ENCODE measurements at places on chromosomes 1 and 21. TPM values are rescaled to one million over a fixed set of nuclear protein-coding genes. Genes with fewer than 3 reads are reported as not detected.

HDAC1 gene
- total RNA-seq = 57.3 TPM

TDRD5 gene
- not detected for total RNA-seq

NECTIN4 gene
- total RNA-seq = not detected

NFASC gene
- 0.23 TPM for total RNA-seq

GRCh38 chr1:116737020-116737854, 17.0 kb upstream of the CD2 start:
- no peak overlapping the region for H3K4me3 ChIP-seq
- DNase-seq = peak; percentile 48
- H3K36me3 ChIP-seq = no peaks in the 10 kb centered on the region
- H3K4me1 ChIP-seq = no peaks in the 10 kb centered on the region

DNA sequence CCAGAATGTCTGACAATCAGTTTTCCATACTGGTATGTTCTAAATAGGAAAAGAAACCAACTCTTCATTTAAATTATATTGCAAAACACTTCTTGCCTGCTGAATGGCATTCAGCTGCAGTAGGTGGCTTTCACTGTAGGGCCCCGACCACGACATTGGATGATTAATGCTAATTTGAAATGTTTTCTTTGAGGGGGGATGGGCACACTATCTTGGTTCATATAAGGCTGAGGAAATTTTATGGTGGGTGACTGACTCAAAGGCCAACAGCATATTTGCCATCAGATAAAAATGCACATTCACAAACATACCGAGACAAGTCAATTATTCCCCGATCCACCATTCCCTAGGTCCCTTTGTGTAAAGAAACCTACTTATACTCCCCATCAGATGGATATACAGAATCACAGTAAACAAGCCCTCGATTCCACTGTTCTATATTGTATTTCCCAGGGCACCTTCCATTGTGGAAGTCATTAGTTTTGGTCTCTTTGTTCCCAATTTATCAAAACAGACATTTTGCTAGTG, 464.2 kb upstream of the DAB1 start:
- DNase-seq = no peak
- no peaks in the 10 kb centered on the region for H3K27me3 ChIP-seq
- H3K4me3 ChIP-seq = no peak overlapping the region

DNA sequence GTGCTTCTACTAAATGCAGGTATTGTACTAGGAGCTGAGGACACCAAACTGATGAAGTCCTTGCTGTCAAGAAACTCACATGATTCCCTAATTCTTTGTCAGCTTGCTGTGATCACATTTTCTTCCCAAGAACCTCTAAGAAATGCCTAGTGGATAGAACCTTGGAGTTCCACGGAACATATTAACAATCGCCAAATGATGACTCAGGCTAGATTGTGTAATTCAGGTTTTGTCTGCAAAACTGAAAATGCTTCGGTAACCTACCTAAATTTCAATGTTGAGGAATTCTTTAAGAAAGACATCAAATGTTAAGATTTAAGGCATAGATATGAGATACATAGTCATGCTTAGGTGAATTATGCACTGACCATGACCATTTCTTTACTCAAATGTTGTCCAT, 1.7 kb upstream of the GADD45A start:
- H3K4me3 ChIP-seq = no peak overlapping the region
- H3K36me3 ChIP-seq = peaks cover 5% of the 10 kb centered on the region
- H3K27me3 ChIP-seq = no peaks in the 10 kb centered on the region
- H3K27ac ChIP-seq = peak overlapping the region; percentile 88

- no peaks in the 10 kb centered on the region for H3K4me1 ChIP-seq
- H3K27ac ChIP-seq = no peak overlapping the region
- no peaks in the 10 kb centered on the region for H3K27me3 ChIP-seq
- no peak for DNase-seq
- no peak overlapping the region for H3K4me3 ChIP-seq
Observed at GRCh38 chr21:18235545-18235944, 9.1 kb upstream of the CHODL start.

- no peaks in the 10 kb centered on the region for H3K27me3 ChIP-seq
- no peak for DNase-seq
- no peaks in the 10 kb centered on the region for H3K36me3 ChIP-seq
- H3K27ac ChIP-seq = no peak overlapping the region
Observed at GRCh38 chr21:26077521-26077920, 93.0 kb downstream of the APP start.

- no peak overlapping the region for H3K27ac ChIP-seq
- H3K27me3 ChIP-seq = no peaks in the 10 kb centered on the region
- H3K4me1 ChIP-seq = no peaks in the 10 kb centered on the region
- H3K4me3 ChIP-seq = no peak overlapping the region
- DNase-seq = no peak
Observed at GRCh38 chr21:37742115-37742514, 174.1 kb downstream of the KCNJ6 start.

DNA sequence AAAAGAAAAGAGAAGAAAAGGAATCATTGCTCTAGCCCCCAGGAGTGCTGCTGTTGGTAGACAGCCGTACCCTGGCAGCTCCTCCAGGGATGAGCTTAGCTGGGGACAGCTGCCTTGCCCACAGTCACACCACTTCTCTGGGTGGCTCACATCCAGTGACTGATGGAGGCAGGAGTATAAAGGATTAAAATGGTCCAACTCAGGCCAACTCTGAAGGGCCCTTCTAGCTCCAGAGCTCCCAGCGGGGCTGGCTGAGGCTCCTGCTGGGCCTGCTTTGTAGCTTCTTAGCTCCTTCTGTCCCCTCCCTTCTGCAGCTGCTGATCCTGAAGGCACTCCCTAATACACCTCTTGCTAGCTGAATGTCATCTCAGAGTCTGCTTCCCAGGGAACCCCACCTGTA, 4.4 kb downstream of the CITED4 start:
- no peak overlapping the region for H3K27ac ChIP-seq
- no peaks in the 10 kb centered on the region for H3K36me3 ChIP-seq
- no peaks in the 10 kb centered on the region for H3K27me3 ChIP-seq
- no peak for DNase-seq
- peaks cover 11% of the 10 kb centered on the region for H3K4me1 ChIP-seq

- no peaks in the 10 kb centered on the region for H3K27me3 ChIP-seq
- H3K36me3 ChIP-seq = no peaks in the 10 kb centered on the region
- no peak overlapping the region for H3K4me3 ChIP-seq
Observed at GRCh38 chr1:39103328-39104157, 77.4 kb downstream of the NDUFS5 start.

DNA sequence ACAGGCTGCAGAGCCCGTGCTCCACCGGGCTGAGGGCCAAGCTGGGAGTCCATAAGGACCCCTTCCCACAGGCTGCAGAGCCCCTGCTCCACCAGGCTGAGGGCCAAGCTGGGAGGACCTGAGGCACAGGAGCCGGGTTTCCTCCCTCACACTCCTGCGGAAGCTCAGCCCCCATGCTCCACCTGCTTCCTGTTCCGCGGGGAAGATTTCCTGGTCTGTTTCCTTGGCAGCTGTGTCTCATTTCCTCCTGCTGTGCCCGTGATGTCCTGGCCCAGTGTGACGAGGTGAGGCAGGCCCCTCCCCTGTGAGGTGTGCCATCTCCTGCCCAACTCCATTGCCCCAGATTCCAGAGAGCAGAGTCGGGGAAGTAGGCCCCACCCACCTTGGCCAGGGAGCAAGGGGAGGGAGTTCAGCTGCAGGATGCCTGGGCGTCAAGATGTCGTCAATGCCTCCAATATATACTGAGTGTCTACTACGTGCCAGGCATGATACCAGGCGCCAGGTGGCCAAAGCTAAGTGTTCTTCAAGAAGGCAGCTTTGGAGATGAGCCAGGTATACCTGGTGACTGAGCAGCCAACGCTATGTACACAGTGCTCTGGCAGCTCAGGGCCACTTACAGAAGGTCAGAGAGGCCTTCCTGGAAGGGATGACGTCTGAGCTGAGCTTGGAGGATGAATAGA, 58.8 kb downstream of the NAV1 start:
- H3K27me3 ChIP-seq = no peaks in the 10 kb centered on the region
- no peak for DNase-seq

- H3K4me3 ChIP-seq = no peak overlapping the region
- H3K27me3 ChIP-seq = no peaks in the 10 kb centered on the region
- H3K27ac ChIP-seq = peak overlapping the region; percentile 62
- DNase-seq = no peak
- H3K36me3 ChIP-seq = no peaks in the 10 kb centered on the region
Observed at GRCh38 chr1:183467687-183468086, 4.6 kb upstream of the SMG7 start.

- no peaks in the 10 kb centered on the region for H3K4me1 ChIP-seq
- H3K36me3 ChIP-seq = no peaks in the 10 kb centered on the region
- DNase-seq = no peak
- no peak overlapping the region for H3K4me3 ChIP-seq
Observed at GRCh38 chr1:241706967-241707366, 54.9 kb downstream of the WDR64 start.

- H3K27me3 ChIP-seq = no peaks in the 10 kb centered on the region
- no peaks in the 10 kb centered on the region for H3K4me1 ChIP-seq
- H3K36me3 ChIP-seq = no peaks in the 10 kb centered on the region
- H3K27ac ChIP-seq = no peak overlapping the region
Observed at GRCh38 chr1:181768211-181768929, 285.1 kb downstream of the CACNA1E start.

GRCh38 chr1:236853921-236854604, 59.0 kb downstream of the MTR start:
- H3K36me3 ChIP-seq = peaks cover 26% of the 10 kb centered on the region
- H3K4me1 ChIP-seq = peaks cover 3% of the 10 kb centered on the region
- no peaks in the 10 kb centered on the region for H3K27me3 ChIP-seq
- H3K27ac ChIP-seq = no peak overlapping the region
- no peak for DNase-seq
- H3K4me3 ChIP-seq = no peak overlapping the region

- peak overlapping the region; percentile 79 for H3K27ac ChIP-seq
- H3K4me1 ChIP-seq = peaks cover 10% of the 10 kb centered on the region
- no peak overlapping the region for H3K4me3 ChIP-seq
- DNase-seq = no peak
Observed at GRCh38 chr1:215022204-215022603, 60.3 kb upstream of the KCNK2 start.

GRCh38 chr21:38610623-38611251, 112.5 kb upstream of the ERG start:
- no peak overlapping the region for H3K4me3 ChIP-seq
- H3K4me1 ChIP-seq = no peaks in the 10 kb centered on the region
- H3K36me3 ChIP-seq = no peaks in the 10 kb centered on the region
- no peaks in the 10 kb centered on the region for H3K27me3 ChIP-seq
- no peak for DNase-seq

DNA sequence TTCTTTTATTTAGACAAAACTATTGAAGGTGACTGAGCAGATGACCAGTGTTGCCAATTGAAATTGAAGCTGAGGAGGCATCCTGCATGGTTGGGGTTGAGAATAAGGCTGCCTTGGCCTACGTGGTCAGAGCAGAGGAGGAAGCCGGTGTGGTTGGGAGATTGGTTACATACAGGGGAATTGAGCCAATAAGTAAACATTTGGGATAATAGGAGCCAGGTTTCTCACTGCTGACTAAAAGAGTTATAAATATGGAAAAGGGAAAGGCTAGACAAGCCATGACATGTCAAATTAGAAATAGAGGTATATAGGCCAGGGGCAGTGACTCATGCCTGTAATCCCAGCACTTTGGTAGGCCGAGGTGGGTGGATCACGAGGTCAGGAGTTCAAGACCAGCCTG, 15.8 kb downstream of the SNX7 start:
- no peaks in the 10 kb centered on the region for H3K4me1 ChIP-seq
- no peaks in the 10 kb centered on the region for H3K36me3 ChIP-seq
- H3K4me3 ChIP-seq = no peak overlapping the region
- H3K27ac ChIP-seq = no peak overlapping the region
- DNase-seq = no peak
